Osteoblast (primary cell): ENCODE measurements at places on chromosomes 12 and 14.

DNA sequence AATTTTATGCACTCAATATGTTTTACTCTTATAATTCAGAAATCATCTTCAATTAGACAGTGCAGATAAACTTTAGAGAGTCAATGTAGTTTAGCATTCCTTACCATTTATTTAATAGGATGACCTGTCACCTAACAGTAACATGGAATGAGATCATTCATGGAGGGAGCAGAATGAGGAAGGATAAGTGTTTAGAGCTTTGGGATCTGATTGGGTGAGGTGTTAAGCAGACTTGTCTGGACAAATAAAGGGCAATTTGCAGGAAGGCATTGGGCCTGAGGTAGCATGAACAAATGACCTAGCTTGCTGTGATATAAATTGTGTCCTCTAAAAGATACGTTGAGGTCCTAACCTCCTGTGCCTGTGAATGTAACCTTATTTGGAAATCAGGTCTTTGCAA is 187.4 kb downstream of the C12orf42 start:
- no peak for DNase-seq
- no peak overlapping the region for H3K4me3 ChIP-seq
- no peaks in the 10 kb centered on the region for H3K36me3 ChIP-seq
- H3K27ac ChIP-seq: no peak overlapping the region
- no peaks in the 10 kb centered on the region for H3K4me1 ChIP-seq

DNA sequence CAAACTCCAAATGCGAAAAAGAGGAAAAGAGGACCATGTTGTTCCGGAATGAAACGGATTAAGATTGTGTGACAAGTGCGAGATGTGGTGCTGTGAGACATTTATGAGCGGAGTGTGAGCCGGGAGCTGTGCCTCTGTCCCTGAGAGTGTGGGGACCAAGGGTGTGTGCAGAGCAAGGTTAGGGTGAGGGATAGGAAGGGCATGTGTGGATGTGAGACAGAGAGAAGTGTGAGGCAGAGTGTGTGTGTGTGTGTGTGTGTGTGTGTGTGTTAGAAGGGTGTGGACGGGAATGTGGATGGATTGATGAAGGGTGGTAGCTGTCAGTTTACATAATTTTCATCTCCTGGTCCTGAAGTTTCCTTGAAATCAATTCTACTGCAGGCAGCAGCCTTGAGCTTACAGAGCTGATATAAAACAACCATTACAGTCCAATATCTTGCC is 4.3 kb upstream of the OTX2 start:
- DNase-seq: no peak
- no peak overlapping the region for H3K27ac ChIP-seq
- no peaks in the 10 kb centered on the region for H3K36me3 ChIP-seq
- peaks cover 84% of the 10 kb centered on the region for H3K27me3 ChIP-seq
- no peaks in the 10 kb centered on the region for H3K4me1 ChIP-seq

- no peak for DNase-seq
- H3K36me3 ChIP-seq: no peaks in the 10 kb centered on the region
- H3K27ac ChIP-seq: no peak overlapping the region
- H3K4me1 ChIP-seq: no peaks in the 10 kb centered on the region
Observed at GRCh38 chr14:21852061-21852664, 178.5 kb upstream of the OR4E1 start.

DNA sequence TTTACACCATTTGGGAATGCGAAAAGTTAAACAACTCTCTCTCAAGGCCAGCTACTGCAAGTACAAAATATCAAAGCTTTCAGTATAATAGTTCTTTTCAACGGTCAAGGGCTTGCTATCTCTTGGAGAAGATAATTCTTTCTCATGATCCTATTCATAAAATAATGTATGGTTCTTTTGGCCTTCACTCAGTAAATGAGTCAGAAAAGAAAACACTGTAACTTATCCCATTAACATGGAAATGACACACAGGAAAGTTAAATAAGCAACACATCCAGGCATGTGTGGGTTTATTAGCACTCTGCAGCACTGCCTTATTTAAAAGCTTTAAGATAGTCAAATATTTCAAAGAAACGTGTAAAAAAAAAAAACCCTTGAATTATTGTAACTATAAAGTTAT is 36.9 kb downstream of the ZFC3H1 start:
- H3K4me3 ChIP-seq: no peak overlapping the region
- H3K36me3 ChIP-seq: peaks cover 91% of the 10 kb centered on the region
- H3K27me3 ChIP-seq: no peaks in the 10 kb centered on the region
- H3K4me1 ChIP-seq: peaks cover 5% of the 10 kb centered on the region
